ENCODE measurements at places on chromosomes 7 and 10.

GRCh38 chr7:29304756-29305155 lies 110.2 kb downstream of the CHN2 start:
- DNase-seq = no peak

GRCh38 chr10:129784291-129784690 lies 179.8 kb downstream of the EBF3 start:
- no peak for DNase-seq

DNA sequence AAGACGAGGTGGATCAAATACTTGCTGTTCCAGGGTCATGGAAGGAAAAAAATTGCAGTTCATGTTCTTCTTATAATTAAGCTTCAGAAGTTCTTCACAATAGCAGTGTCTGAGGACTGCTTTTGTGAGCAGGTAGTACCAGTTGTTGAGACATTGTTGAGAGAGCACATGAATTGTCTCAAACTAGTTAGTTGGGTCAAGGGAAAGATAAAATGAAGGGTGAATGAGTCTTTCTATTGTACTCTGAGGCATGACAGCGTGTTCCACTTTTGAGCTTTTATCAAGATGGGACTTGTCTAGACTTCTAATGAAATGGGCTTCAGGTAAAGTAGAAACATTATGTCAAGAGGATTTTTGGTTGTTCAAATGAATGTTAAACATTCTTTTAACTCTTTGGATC lies 26.0 kb downstream of the KAT6B start:
- DNase-seq = no peak

- no peak for DNase-seq
Observed at GRCh38 chr7:64653721-64654401, 12.1 kb upstream of the ZNF107 start.

GRCh38 chr10:18290651-18291313 lies 150.6 kb downstream of the CACNB2 start:
- no peak for DNase-seq

DNA sequence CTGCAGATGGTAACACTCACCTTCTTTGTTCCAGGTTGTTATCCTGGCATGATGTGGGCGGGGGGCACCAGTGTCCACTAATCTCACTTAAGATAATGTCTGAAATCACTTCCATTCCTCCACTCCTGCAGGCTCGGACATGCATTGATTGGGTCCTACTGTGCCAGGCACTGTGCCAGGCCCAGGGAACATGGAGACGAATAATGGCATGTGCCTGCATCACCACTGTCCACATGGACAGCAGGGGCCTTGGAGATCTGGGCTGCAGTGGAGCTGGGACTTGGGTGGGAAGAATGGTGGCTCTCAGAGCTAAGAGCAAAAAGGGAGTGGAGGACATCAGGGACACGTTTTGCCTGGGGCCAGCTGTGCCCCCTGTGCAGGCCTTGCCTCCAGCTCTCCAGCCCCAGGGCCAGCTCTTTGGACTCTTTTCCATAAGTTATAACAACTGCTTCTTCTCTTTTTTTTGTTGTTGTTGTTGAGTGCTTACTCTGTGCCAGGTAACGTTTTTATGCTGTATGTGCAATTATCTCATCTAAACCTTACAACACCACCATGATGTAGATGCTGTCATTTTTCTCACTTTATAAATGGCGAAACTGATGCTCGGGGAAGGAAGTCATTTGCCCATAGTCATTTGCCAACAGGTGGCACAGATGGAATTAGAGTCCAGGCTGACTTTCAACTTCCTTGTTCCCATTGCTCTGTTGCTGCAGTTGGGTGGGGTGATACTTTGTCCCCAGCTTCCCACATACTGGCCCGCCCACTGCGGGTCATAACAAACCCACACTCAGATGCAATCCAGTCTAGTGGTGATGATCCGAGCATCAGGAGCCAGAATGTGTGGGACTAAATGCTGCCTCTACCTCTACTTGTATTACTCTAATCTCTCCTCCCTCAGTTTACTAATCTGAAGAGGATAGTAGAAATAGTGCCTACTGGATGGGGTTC lies 19.1 kb downstream of the PLPP4 start:
- no peak for DNase-seq

All from kidney glomerular epithelial cell (primary cell).